ENCODE measurements at places on chromosomes 2 and 18.

DNA sequence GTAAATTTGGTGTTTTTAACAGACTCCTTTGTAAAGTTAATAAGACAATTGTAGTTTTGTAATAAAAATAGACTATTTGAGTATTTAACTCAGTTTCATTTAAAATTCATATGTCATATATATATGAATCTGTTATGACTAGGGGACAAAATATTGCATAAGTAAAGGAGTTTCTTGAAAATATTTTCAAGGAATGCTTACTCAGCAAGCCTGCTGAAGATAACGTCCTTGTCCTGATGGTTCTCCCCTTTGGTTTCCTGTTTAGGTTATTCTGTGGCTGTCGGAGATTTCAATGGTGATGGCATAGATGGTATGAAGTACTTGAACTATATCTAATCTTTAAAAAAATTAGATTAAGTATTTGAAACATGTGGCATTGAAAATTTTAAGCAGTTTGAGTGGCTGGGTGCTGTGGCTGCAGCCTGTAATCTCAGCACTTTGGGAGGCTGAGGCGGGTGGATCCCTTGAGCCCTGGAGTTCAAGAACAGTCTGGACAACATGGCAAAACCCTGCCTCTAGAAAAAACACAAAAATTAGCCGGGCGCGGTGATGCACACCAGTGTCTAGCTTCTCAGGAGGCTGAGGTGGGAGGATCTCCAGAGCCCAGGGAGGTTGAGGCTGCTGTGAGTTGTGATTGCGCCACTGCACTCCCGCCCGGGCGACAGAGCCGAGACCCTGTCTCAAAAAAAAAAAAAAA lies 47.1 kb downstream of the ITGAV start:
- no peak for DNase-seq

GRCh38 chr2:43220760-43221123 lies 5.7 kb downstream of the ZFP36L2 start:
- no peak for DNase-seq

- no peak for DNase-seq
Observed at GRCh38 chr2:184551626-184552025, 46.7 kb upstream of the ZNF804A start.

DNA sequence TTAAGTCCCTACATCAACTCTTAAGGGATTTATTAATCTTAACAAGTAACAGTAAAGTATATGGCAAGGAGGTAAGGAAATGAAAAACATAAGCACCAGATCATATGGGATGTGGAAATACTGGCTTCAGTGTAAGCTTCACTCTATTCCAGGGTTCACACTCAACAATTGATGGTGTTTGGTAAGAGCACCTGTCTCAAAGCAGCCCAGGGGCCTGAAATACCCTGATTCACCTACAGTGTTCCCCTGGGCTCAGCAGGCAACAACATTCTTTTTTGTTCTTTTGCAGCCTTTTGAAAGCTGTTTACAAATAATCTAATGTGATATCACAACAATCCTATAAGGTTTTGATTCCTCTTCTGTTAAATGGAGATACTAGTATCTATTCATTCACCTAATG lies 1.2 kb upstream of the MLPH start:
- DNase-seq: no peak

GRCh38 chr2:60070196-60070595 lies 483.3 kb downstream of the BCL11A start:
- DNase-seq: no peak

- DNase-seq: no peak
Observed at GRCh38 chr2:24857746-24858145, 62.3 kb downstream of the ADCY3 start.

DNA sequence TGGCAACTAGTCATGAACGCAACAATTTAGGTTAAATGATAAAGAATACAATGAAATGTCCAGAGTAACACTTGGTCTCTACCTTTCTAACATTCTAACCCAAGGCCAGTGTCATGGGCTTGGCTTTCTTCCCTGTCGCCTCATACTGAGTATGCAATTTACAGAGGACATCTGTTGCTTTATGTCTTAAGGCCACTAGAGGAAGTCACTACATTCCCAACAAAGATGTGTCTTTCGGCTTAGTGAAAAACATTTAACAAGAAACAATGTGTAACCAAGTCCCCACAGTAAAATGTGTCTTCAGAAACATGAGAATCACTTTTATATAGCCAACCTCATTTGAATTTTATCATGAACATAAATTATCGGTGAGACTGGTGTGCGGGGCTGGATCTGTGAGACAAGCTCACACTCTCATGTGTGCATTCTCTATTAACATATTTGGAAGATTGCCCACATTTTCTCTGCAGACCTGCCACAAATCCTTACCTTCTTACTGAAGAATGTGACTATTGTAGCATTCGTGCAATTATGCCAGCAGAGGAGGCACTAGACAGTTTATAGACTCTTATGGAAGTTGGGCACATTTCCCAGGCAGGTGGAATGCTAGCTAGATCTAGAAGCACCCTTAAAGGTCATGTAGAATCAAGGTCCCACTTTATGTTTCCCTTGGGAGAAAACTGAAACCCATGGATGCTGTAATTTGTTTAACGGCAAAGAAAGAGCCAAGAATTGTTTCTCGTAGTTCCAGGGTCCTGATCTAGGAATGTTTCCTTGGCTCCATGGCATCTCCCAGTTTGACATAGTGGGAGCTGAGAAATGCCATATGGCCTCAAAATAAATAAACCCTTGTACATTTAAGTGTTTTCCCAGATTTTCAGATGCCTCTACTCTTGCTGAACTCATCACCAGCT lies 101.8 kb downstream of the CD226 start:
- no peak for DNase-seq

GRCh38 chr18:57984490-57985115 lies 59.4 kb upstream of the NEDD4L start:
- no peak for DNase-seq

- no peak for DNase-seq
Observed at GRCh38 chr18:61975526-61976326, 82.9 kb upstream of the RNF152 start.

- DNase-seq: no peak
Observed at GRCh38 chr2:10397297-10397875, 50.7 kb downstream of the ODC1 start.

GRCh38 chr18:36460324-36460850 lies 162.9 kb downstream of the FHOD3 start:
- no peak for DNase-seq

GRCh38 chr2:38073211-38074057 lies 2.5 kb downstream of the CYP1B1 start:
- DNase-seq: no peak

DNA sequence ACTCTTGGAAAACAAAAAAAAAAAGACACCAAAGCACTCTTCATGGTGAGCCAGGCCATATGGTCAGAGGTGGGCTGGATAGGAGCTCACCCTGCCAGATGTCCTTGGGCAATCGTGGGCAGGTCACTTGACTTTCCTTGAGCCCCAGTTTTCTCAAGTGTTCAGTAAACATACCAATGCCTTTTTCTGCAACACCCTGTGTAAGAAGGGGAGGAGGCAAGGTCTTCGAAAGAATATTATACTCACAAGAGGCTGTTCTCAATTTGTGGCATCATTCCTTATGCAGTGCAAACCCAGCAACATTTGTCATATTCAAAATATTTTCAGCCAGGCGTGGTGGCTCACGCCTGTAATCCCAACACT lies 22.9 kb upstream of the TMEM87B start:
- DNase-seq: no peak

GRCh38 chr18:65988386-65988785 lies 237.6 kb downstream of the CDH7 start:
- DNase-seq: no peak

DNA sequence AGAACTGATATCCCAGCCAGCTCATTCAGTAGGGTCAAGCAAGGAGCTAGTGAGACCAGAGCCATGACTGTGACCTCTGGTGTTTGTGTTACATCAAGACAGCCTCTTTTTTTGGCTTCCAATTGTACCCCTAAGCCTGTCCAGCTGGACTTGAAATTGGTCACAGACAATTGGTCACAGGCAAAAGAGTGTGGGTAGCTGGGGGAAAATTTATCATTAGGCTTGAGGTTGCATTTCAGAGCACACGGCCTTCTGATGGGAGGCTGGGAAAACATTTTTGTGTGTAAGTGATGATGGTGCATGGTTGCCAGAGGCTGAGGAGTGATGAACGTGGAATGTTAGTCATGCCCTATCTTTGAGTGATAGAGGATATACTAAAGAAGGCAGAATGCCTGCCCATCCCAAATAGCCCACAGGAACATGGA lies 285.1 kb upstream of the SLC14A2 start:
- no peak for DNase-seq

DNA sequence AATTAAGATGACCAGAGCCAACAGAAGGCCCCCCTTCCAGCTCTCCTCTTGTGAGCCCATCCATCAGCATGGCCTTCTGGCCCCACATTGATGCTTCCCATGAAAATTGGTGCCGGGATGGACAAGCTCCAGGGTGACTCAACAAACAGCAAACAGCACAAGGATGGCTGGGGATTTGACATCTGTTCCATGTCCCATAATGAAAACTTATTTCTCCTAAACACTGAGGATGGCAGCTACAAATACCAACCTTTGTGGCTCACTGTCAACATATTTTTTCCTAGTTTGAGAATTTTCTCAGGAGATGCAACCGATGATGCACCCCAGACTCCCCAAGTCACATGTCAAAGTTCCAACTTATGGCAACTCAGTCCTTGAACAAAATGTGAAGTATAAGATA lies 169.6 kb upstream of the SIX2 start:
- DNase-seq: no peak

GRCh38 chr18:68494802-68495581 lies 219.9 kb downstream of the TMX3 start:
- DNase-seq: no peak

- DNase-seq: no peak
Observed at GRCh38 chr18:46398625-46399024, 258.4 kb downstream of the LOXHD1 start.

GRCh38 chr2:203328760-203329540 lies 756 bp downstream of the ABI2 start:
- no peak for DNase-seq

DNA sequence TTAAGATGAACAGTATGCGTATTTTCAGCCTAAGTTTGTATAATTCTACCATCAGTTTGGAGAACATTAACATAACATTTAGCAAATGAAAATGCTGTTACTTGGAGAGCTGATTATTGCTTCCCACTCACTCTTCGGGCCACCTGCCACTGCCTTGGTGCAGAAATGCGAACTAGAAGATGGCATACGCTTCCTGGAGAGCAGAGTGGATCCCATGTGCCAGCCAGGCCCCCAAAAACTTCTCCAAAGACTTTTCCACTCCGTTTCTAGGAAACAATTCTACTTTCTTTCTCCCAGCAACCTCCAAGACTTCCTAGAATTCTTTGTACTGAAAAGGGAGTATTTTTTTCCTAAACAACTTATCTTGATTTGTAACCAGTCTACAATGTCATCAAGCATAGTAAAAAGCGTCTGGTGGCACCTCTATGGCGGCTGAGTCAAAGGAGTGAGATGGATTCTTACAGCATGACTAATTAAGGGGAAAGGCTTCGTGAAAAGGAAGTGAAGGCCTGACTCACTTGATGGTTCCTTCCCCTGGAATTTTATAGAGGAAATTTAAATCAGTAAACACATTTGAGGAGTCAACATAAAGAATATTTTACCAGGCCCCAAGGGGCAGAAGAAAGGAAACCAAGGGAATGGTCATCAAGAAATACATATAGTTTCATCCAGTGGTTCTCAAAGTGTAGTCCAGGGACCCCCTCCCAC lies 36.6 kb downstream of the FEZ2 start:
- DNase-seq: no peak

- no peak for DNase-seq
Observed at GRCh38 chr2:181371782-181372645, 85.2 kb upstream of the ITGA4 start.

DNA sequence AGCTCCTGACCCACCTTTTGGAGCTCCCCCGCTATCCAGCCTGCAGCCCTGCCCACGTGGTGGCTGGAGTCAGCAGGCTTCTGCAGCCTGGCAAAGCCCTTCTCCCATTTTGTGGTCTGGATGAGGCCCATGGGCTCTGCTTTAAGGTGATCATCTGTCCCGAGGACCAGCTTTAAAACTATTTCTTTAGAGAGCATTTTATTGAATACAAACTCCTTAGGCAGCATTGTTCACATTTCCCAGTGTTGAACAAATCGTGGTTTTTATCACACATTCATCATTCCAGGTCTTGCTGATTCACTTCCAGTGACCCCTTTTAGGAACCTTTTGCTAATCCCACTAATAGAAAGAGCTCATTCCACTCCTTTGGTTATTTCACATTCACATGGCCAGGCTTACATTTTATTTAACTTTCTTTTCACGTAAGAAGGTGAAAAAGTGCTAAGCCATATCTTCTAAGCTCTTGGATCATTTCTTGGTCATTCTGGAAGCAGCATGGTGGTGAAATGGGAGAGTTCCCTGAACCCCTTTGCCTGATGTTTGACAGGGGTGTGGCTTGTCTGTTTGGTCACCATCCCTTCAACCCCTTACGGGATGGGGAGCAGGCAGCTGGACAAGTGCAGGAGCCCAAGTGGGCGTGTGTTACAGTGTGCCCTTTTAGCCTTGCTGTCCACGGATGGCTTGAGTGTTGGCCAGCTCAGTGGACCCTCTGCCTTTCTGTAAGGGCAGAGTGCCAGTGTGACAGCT lies 80.4 kb upstream of the RAPGEF4 start:
- no peak for DNase-seq

GRCh38 chr18:59768409-59768808 lies 71.2 kb upstream of the CCBE1 start:
- DNase-seq: no peak

DNA sequence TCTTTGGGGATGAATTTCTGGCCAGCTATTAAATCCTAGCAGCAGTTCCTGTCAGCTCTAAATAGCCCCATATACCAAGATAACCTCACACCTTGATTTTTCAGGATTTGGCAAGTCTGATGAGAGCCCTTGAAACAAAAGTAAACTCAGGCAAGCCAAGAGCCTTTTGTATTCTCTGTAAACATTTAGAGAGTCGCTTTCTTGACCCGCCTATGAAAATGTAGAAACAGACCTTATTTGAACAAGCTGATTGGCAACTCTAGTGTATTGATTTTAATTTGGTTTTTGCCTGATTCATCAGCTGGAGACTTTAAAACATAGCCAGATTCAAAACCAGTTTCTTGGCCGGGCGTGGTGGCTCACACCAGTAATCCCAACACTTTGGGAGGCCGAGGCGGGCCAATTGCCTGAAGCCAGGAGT lies 43.4 kb downstream of the CABLES1 start:
- no peak for DNase-seq

GRCh38 chr2:172285760-172286159 lies 141.6 kb upstream of the ITGA6 start:
- no peak for DNase-seq

DNA sequence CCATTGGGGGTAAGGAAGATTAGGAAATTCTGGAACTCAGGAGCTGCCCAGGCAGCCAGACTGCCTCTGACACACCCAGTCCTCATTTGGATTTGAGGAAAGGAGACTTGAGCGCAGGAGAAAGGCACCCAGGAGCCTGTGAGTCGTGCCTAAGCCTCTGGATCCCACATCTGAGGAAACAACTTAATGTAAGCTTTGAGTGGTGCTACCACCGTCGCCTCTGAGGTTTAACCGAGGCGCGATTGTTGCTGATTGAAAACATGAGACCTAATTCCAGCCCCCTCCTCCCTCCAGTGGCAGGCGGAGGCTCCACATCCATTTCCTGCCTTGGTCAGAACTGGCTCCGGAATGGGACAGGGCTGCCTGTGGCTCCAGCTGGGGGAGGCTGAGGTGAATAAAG lies 176.7 kb upstream of the PKDCC start:
- DNase-seq: no peak

- DNase-seq: no peak
Observed at GRCh38 chr2:112256654-112257053, 1.8 kb upstream of the ZC3H8 start.

GRCh38 chr2:75719616-75720015 lies 8.9 kb upstream of the GCFC2 start:
- DNase-seq: no peak
